HS-27A (cell line): ENCODE measurements at places on chromosomes 7 and 10.

GRCh38 chr10:11276449-11276990, 258.8 kb downstream of the CELF2 start:
- DNase-seq: no peak

DNA sequence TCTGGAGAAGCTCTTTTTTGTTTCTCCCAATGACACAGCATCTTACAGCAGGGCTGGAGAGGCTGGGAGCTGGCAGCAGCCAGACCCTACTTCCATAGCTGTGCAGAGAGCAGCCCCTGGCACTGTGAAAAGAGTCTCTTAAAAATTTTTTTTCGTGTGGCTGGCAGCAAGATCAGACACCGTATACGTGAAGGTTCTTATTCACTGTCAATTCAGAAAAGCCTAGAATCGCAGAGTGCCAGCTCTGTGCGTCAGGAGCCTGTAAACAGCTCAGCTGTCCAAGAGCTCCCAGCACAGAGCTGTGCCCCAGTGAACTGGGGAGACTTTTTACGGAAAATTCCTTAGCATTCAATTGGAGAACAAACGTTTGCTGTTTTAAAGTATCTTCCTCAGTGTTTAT, 6.5 kb downstream of the BAG3 start:
- no peak for DNase-seq

DNA sequence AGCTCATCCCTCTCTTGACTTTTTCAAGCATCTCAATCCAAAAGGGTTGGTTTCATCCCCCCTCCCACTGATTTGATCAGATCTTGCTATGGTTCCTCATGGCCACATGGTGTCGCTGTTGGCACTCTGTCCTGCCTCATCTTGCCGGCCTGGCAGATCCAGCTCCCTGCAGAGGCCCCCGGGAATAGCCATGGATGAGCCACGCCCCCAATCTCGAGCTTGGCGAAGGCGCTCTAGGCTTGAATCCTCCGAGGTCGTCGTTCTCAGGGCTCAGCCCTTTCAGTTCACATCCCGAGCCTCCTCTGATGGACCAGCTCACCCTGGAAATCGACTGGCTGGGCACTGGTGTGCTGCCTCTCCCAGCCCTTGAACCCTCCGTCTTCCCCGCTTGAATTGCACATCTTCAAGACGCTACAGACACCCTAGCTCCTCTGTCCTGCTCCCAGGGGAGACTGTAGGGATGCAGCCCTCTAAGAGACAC, 628.7 kb downstream of the TYW1 start:
- no peak for DNase-seq

DNA sequence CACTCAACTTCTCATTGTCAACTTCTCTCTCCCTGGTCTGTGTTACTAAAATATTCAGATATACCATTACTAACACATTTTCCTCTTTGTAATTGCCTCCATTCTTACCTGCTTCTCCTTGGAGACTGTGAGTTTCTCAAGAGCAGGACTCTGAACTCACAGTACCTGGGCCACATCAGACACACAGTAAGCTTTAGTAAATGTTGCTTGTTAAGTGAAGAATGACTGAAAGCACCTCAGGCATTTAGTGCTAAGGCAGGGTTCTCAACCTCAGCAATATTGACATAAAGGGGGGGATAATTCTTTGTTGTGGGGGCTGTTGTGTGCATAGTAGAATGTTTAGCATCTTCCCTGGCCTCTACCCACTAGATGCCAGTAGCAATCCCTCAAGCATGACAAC, 72.0 kb upstream of the RAB11FIP2 start:
- DNase-seq: no peak

DNA sequence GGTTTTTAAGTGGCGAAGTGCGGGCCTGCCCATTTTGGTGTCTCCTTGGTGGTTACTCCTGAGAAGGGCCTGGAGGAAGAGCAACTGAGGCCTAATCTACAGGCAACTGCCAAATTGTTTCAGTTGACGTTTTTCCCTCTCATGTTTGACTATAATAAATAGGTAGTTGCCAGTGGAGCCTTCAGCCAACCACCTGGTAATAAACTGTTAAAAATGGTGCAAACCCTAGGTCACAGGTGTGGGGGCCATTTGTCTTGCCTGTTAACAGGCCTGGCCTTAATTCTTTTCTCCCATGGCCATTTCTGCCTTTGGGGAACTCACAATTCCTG, 3.7 kb downstream of the IKZF1 start:
- no peak for DNase-seq

DNA sequence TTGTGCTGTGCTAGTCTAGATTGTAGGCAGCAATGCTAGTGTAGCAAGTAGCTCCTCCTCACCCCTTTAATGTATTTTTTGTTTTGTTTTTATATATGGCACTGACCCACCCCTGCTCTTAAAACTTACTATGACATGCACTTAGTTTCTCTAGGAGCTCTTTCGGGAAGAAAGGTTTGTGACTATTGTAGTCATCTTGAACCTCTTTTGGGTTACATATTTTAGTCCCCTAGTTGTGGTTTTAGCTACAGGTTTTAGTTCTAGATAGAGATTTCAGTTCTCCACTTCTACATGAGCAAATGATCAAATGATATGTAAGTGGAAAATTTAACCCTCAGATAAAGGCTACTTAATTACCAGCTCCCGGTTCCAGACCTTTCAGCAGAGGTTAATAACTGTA, 14.9 kb downstream of the MINPP1 start:
- DNase-seq: no peak

DNA sequence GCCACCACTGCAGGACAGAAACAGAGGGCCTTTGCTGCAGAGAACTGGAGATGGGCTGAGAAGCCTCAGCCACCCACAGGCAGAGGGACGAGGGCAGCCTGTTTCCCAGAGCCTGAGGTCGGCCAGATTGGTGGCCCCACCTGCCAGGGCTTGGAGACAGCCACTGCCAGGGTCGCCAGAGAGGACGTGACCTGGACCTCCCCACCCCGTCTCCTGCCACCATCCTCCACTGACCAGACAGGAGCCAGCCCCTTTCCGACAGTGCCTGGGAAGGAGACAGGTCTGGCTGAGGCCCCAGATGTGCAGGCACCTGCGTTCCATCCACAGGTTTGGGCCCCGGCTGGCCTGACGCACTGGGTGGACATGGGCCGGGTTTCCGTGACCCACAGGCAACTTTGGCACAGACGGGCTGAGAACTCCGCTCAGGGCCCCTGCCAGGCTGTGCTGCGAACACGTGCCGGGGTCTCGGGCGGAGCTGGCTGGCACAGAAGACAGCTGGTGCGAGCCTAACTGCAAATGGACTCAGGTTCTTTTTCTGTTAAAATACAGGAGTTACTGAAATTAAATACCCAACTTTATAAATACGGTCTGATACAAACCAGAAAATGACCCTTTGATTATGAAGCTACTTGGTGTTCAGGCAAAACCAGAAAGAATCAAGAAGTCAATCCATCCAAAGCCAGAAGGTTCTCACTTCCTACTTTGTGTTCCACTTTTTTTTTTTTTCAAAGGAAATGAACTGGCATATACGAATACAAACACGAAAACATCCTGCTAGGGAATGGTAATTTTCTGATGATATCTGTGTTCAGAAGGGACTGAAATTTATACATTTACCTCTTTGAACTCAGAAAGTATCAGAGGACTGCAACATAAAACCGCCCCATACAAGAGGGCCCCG, 6.9 kb downstream of the COX19 start:
- no peak for DNase-seq

GRCh38 chr7:83178796-83179195, 16.1 kb upstream of the PCLO start:
- DNase-seq: peak; percentile 8

- DNase-seq: no peak
Measured at GRCh38 chr10:11214407-11214806, 196.7 kb downstream of the CELF2 start.

GRCh38 chr7:29900745-29901144, 88.9 kb downstream of the SCRN1 start:
- DNase-seq: no peak

- no peak for DNase-seq
Measured at GRCh38 chr7:84981055-84981976, 205.5 kb downstream of the SEMA3D start.

DNA sequence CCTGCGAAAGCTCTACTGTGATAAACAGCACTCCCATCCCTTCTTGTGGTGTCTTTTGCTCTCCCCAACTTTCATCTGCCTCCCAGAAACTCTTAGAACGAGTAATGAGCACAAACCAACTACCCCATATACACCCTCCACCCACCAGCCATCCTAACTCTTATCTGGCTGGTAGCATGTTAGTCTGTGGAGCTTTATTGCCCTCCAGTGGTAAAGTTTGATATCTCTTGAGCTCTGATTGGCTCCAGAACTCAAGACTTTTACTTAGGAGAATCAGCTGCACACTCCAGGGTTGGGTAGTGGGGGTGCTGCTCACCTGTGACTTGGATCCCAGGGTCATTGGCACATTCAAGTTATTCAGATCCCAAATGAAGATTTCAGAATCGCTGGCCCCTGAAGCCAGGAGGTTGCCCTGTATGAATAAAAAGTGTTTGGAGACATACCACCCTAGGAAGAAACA, 10.9 kb downstream of the SEC31B start:
- DNase-seq: no peak

DNA sequence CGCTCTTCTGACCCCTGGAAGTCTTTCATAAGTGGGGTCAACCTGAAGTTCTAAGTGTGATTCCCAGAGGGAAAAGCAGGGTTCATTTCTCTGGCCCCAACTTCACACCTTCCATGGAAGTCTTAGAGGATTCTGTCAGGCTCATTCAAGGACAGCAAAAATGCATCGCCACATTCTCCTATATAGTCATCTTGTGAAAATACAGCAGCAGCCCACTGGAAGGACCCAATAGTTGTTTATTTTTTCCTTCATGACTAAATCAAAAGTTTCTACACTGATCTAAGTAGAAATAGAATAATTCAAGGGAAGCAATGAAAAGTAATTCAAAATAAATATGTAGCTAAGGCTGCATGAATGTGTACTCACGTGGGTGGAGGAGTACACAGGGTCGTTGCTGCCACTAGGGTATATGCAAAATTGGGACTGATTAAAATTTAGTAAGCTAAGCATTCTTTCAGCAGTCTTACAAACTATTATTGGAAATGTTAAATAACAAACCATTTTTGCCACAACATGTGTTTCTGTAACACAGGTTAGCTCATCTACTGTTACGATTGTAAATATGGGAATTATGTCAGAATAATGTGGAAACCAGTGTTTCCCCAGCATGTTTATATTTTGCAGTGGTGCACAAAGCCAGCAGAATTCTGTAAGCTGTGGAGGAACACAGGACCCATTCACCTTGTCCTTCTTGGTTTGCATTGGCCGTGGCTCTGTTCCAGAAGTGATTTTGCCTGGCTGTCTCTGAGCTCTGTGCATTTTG, 33.5 kb downstream of the EEPD1 start:
- DNase-seq: no peak

GRCh38 chr10:20767028-20767427, 130.1 kb downstream of the NEBL start:
- DNase-seq: no peak

- no peak for DNase-seq
Measured at GRCh38 chr10:45373003-45373575, 927 bp upstream of the ALOX5 start.

DNA sequence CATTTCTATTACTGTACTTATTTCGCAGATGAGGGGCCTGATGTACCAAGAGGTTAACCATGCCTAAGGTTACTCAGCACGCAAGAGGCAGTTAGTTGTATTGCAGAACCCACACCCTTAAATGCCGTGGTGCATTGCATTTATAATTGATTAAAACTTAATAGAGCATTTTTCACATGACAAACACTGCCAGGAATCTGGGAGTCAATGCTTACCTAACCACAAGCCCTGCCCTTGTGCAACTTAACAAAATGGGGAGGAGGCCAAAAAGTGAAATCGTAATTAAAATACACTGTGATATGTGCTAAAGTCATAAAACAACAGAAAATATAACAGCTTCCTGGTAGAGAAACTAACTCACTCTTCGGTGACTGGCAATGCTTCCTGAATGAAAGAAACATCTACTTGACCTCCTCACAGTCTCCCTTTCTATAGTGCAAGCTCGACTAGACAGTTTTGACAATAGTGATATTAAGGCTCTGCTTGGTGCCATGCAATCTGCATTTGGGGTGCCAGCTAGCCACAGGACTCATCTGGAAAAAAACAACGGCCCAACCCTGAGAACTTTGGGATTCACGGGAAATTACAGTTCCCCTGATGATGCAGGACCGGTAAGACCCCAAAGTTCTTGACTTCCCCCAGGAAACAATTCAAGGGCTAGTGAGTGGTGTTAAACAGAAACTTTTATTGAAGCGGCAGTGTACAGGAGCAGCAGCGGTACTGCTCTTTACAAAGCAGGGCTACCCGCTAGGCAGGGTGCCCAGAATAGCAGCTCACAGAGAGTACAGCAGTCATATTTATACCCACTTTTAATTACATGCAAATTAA, 612.4 kb downstream of the TNS3 start:
- DNase-seq: no peak

GRCh38 chr7:151243408-151244195, 4.9 kb downstream of the SMARCD3 start:
- DNase-seq: no peak

DNA sequence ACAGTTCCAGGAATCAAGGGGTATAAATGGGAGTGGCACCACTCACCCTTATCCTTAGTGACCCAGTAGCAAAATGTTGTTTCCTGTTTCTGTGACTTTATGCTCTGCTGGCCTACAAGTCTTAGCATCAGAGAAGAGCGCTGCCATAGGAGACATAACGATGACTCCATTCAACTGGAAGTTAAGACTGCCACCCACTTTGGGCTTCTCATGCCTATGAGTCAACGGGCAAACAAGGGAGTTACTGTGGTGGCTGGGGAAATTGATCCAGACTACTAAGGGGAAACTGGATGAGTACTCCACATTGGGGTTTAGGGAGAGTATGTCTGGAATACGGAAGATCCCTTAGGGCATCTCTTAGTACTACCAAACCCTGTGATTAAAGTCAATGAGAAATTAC, 40.6 kb upstream of the PIK3CG start:
- DNase-seq: no peak

DNA sequence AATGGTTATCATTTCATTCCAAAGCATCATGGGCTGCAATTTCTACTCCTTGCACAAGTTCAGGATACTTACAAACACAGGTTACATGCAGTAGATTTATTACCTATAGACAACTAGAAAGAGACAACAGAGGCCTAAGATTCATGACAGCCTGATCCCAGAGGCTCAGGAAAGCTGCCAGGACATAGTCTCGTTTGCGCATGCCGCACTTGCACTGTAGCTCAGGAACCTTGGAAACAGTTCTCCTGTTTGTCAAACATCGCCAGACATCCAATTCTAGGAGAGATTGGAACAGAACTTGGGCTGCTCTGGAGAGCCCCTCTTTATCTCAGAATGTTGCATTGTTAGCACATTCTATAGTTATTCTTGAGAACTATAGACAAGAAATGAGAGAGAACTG, 216.2 kb upstream of the CDC14C start:
- DNase-seq: no peak

- DNase-seq: peak; percentile 67
Measured at GRCh38 chr10:88651101-88651551, 13.1 kb upstream of the LIPF start.

DNA sequence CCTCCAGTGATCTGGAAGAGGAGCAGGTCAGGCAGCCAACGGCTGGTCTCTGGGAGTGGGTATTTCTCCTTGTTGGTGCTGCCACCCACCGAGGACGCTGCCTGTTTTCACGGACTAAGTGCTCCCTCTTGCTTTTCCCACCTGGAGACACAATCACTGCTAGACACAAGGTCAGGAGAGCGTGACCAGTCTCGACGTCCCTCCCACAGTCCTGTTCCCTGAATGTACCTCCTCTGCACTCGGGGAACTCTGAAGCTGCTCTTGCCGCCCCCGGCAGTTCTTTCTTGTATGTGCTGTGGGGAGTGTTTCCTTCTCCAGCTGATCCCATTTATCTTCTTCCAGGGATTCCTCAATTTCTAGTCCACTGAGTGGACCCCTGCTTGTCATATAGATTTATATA, 89.4 kb downstream of the CYTH3 start:
- no peak for DNase-seq

- DNase-seq: no peak
Measured at GRCh38 chr7:7834761-7835160, 116.4 kb upstream of the RPA3 start.
